ENCODE measurements at places on chromosomes 4 and X. TPM values are rescaled to one million over a fixed set of nuclear protein-coding genes. Genes with fewer than 3 reads are reported as not detected.

Gene ARHGAP4
- 317 TPM for total RNA-seq

Gene ZRSR2
- 16.0 TPM for total RNA-seq

Gene NR3C2
- total RNA-seq, result 5.7 TPM

Gene ERVMER34-1
- total RNA-seq, result not detected

Gene CEP44
- total RNA-seq, result 21.2 TPM

DNA sequence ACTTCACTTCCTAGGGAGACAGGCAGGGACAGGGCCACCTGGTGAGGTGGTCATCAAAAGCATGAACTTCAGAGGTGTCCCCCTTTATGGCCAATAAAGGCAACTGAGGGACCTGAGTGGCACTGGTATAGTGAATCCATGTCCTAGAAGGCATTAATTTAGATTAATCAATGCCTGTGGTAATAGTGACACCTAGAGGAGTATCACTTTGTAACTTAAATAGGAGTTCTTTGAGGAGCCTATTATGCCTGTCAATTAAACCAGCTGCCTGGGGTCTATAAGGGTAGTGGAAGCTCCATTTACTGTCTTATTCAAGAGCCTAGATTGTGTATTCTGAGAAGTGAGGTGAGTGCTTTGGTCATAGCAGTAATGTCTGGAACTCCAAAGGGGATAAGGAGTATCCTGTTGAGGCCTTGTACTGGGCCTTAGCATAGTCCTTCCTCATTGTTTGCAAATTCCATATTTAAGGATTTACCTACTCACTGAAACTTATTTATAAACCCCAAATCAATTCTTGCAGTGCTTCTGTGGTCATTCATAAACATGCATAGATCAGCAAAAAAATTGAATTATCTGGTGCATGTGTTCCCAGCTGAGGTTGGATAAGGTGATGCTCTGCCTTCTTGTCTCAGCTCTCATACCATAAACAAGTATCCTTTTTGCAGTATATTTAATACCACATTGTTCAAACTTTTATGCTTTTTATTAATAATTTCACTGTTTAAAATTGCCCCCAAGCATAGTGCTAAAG is 213.8 kb upstream of the RADX start:
- DNase-seq, result no peak

GRCh38 chrX:47707031-47707780 is 48.2 kb upstream of the UXT start:
- no peak for DNase-seq

DNA sequence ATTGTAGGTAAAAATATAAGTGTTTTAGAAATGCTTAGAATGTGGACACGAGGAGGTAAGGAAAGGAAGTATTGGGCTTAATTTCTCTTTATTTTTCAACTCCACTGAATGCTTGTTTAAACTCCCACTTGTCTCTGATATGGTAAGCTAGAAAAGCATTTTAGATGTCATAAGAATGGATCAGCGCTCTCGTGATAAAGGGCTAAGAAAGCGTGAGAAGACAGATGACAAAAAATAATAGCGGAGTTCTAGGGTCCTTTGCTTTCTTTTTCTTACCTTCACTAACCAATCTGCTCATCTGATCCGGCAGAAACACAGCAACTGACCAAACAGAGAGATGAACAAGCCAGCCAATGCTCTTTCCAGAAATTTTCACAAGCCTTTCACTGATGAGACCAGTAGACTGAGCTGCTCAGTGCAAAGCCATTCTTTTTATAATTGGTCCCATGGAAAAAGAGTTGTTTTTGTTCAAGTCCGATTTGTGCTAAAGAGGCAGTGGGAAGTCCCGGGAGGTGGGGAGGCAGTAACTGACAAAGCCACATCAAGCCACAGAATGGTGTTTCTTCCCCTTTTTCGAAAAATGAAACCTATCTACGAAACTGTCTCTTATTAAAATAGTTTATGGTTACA is at the start of gene TASL:
TSS of gene TASL (minus strand) at position 405 of the 630 bp plus-strand sequence. CDS start 17,411 bp downstream, outside the sequence.
- DNase-seq, result peak; percentile 61

DNA sequence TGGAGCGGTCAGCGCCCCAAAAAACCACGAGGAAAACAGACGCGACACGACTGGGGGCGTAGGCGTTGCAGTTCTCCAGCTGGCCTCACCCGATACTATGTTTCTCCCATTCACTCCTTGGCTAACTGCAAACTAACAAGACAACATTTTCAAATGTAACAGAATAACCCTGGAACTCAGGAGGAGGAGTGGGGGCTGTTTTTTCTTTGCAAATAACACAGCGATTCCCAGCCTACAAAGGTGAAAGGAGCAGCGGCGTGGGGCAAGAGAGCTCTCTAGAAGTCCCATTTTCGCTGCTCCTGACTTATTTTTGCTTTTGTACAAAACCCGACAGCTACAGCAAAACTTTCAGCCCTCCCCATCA is 1.6 kb downstream of the SOX3 start:
- no peak for DNase-seq

- no peak for DNase-seq
Measured at GRCh38 chr4:94411296-94411695, 40.4 kb upstream of the PDLIM5 start.

GRCh38 chr4:10619220-10619619 is 65.3 kb downstream of the CLNK start:
- DNase-seq, result no peak

GRCh38 chr4:184808713-184809050 is 17.1 kb downstream of the ACSL1 start:
- DNase-seq, result no peak

DNA sequence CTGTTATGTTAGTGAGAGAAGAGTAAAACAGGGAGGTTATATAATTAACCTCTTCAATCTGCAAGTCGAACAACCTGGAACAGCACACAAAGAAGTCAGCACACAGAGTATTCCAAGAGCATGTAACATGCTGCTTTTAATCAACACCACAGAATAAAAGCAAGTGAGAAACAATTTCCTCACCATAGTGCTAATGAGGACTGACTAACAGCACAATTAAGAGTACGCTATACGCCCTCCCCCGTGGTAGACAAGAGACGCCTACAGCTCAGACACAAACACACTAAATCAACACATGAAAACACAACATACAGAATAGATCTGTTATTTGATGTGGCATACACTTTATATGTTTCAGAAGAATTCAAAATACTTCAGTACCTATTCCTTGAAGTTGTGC is 103.0 kb downstream of the PPP3CA start:
- no peak for DNase-seq

All from activated CD8-positive, alpha-beta T cell treated with anti-CD3 and anti-CD28 coated beads, Interleukin-2, amount 10 ng/mL, durations not matched to agents 7 days and 5 days (primary cell).